ENCODE measurements at places on chromosomes 12 and 14.

GRCh38 chr14:92259613-92260357, 63.2 kb upstream of the SLC24A4 start:
- no peak for DNase-seq

- no peak for DNase-seq
Observed at GRCh38 chr12:107302649-107303341, 209.4 kb upstream of the CRY1 start.

DNA sequence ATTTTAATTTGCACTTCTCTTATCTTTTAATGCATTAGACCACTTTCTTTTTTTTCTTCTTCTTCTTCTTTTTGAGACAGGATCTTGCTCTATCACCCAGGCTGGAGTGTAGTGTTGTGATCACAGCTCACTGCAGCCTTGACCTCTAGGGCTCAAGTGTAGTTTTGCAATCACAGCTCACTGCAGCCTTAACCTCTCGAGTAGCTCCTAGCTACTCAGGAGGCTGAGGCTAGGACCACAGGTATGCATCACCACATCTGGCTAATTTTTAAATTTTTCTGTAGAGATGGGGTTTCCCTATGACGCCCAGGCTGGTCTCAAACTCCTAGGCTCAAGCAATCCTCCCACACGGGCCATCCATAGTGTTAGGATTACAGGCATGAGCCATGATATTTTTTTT, 12.7 kb downstream of the TMED8 start:
- DNase-seq = no peak

DNA sequence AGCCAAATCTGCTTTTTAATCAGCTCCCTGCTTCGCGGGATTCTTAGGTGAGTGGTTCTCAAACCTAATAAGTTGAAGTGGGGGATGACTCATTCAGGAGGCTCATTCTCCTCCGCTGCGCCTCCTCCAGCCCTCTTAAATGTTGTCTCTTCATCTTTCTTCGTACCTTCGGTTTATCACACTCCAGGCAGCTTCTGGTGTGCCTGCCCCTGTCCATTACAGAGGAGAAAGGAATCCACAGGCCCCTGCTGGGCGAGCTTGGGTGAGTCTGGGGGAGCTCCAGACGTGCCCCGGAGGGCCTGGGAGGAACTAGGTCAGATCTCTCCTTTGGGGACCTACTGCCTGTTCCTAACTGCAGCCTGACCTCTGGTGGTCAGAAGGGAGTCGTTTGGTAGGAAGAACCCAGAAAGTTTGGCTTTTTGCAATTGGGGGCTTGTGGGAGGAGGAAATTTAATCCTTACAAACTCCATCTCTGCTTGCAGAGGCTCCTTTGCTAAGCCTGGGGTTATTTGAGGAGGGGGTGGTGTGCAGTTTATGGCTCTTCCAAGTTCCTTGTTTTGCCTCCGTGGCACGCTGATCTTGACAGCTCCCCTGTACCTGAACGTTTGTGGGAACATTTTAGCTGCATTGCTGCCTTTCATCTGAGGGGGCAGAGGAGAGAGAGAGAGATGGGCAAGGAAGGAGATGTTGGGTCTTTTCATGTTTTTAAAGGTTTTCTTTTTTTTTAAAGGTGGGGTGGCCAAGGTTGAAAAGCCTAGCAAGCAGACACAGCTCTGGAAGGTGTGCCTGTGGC, 84.1 kb upstream of the GNG2 start:
- DNase-seq = no peak

DNA sequence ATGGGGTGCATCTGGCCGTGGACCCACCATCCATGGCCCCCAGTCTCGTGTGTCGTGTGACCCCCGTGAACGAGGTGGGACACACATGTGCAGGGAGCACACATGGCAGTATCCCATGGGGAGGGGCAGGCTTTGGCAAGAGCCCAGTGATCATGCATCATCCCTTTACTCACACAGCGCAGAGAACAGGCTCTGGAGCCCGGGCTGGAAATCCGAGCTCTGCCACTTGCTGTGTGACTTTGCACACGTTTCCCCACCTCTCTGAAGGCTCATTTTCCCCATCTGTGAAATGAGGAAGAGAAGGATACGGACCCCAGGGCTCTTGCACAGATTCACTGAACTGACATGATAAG, 119.9 kb downstream of the PHETA1 start:
- no peak for DNase-seq

DNA sequence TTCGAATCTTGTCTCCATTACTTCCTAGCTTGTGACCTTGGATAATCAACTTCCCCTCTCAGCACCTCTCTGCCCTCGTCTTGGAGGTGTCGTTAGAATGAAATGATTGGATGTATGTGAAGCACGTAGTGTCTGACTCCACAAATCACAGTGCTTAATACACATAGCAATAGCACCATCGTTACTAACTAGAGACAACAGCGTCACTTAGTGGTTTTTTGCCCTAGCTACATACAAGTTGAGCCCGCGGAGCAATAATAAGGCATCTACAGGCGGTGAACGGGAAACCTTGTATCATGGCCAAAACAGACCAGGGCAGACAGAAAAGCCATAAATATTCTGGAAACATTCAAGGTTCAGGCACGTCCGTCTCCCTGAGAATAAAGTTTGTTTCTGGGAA, 154.9 kb downstream of the ASCL4 start:
- DNase-seq = no peak

DNA sequence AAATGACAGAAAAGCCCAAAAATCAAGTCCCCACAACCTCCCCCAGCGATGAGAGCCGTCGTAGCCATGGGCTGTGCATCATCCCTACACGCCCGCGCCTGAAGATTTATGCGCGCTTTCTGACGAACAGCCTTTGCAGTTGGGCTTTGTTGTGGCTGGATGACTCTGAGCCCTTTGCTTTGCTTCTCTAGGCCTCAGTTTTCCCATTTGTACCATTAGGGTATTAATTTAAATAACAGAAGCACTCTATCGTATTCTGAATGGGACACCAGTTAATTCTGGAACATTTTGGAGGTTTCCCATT, 24.2 kb downstream of the SFSWAP start:
- no peak for DNase-seq

DNA sequence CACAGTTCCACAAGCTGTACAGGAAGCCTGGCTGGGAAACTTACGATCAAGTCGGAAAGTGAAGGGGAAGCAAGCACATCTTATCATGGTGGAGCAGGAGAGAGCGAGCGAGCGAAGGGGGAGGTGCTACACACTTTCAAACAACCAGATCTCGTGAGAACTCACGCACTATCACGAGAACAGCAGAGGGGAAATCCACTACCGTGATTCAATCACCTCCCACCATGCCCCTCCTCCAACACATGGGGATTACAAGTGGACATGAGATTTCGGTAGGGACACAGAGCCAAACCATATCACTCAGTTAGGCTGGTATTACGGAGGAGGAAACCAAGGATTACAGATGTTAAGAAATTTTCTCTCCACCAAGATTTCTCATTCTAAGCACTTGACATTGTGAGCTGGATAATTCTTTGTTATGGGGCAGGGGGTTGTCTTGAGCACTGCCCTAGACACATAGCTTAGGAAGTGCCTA, 262.0 kb upstream of the G2E3 start:
- DNase-seq = no peak

GRCh38 chr14:91929700-91930099, 17.8 kb downstream of the FBLN5 start:
- DNase-seq = no peak

GRCh38 chr12:111606767-111607230, 7.7 kb upstream of the ATXN2 start:
- no peak for DNase-seq

Measured in effector CD8-positive, alpha-beta T cell (primary cell).